Colonic mucosa (tissue), 4 donors: ENCODE measurements at places on chromosomes 3 and 15. TPM values are rescaled to one million over a fixed set of nuclear protein-coding genes. Genes with fewer than 3 reads are reported as not detected.

The STRIT1 gene
- total RNA-seq: not detected

The TMEM266 gene
- total RNA-seq: not detected

DNA sequence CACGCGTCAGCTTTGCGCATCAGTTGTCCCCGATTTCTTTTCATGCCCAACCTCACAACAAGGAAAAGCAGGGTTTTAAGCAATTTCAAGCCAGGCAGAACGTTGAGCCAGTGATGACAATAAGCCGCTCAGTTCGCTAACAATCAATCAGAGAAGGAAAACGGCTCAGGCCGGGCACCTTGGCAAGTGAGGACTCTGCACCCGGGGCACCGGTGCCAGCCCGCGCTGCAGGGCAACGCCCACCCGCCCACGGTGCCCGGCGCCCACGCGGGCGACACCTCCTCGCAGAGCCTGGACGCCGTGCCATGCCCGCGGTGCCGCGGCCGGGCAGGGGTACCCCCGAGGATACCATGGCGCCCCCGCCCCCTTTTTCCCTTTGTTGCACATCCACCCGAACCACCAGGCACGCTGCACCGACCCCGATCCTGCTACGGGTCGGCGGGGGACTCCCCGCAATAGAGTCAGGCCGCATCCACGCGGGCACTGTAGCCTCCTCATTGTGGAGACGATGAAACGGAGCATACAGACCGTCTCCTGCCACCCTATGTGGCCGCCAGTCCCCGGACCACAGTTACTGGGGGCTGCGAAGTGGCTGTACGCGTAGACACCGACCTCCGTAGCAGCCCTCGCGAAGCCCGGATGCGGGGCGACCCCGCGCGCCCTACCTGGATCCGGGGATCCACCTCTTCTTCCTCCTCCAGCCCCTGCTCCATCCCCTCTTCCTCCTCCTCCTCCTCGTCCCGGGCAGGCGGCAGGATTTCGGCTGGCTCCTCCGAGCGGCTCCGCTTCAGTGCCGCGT is 581 bp downstream of the SH3BP5 start:
- H3K36me3 ChIP-seq: no peaks in the 10 kb centered on the region
- H3K4me3 ChIP-seq: peak overlapping the region; percentile 62
- DNase-seq: no peak
- peak overlapping the region; percentile 34 for H3K27ac ChIP-seq
- H3K27me3 ChIP-seq: no peaks in the 10 kb centered on the region

The ZNF609 gene
- total RNA-seq: 24.8 TPM

The TTLL13 gene
- 0.35 TPM for total RNA-seq

The CNTN4 gene
- 19.1 TPM for total RNA-seq

DNA sequence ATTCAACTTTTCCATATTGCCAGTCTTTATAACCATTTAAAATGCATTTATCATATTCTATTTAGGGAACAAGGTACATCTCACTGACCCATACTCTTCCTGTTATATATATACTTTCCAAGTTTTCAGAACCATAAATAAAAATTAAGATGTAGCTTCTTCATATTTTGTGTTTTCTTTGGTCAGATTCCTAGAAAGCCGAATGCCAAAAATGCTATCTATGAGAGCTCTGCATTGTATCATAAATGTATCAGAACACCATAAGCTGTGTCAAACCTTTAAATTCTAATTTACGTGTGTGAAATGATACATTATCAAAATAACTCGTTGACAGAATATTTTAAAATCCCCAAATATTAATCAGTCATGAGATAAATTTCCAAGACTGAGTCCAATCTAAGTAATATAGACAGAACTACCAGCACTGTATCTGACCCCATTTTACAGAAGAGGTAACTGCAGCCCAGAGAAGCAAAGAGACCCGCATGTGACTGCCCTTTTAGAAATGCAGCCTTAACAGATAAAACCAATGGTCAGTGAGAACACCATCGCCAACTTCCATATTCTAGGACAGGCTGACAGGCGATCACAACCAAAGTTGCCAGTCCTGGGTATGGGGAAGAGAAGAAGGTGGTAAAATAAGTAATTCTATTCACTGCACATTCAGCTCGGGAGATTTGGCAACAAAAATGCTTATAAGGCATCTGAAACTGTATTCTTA is 16.2 kb upstream of the RPS17 start:
- H3K36me3 ChIP-seq: no peaks in the 10 kb centered on the region
- no peaks in the 10 kb centered on the region for H3K4me1 ChIP-seq

DNA sequence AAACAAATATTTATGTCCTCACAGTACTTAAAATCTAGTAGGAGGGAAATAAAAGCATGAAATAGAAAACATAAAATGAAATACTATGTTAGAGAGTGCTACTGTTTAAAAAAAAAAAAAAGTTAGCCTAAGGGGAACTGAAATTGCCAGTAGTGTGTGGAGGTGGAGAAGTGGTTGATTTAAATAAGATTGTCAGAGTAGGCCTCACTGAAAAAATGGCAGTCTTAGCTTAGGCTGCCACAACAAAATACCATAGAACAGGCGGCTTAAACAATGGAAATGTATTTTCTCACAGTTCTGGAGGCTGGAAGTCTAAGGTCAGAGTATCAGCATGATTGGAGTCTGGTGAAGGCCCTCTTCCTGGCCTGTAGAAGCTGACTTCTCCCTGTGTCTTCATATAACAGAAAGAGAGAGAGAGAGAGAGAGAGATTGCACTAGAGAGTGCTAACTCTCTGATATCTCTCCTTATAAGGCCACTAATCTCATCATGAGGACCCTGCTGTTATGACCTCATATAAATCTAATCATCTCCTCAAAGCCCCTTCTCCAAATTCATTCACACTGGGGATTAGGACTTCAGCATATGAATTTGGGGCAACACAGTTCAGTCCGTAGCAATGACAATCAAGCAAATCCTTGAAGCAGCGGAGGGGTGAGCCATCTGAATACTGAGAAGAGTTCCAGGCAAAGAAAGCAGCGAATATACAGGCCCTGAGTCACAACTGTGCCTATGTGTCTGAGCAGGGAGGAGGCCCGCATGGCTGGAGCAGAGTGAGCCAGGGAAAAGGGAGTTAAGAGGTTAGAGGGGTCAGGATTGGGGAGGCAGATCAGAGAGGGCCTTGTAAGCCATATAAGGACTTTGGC is 23.6 kb upstream of the LRRC34 start:
- no peaks in the 10 kb centered on the region for H3K27me3 ChIP-seq
- H3K36me3 ChIP-seq: no peaks in the 10 kb centered on the region
- H3K27ac ChIP-seq: no peak overlapping the region
- no peak for DNase-seq

GRCh38 chr15:52154896-52155865 is 36.0 kb downstream of the GNB5 start:
- H3K4me3 ChIP-seq: no peak overlapping the region
- H3K27ac ChIP-seq: no peak overlapping the region
- DNase-seq: no peak
- no peaks in the 10 kb centered on the region for H3K27me3 ChIP-seq
- no peaks in the 10 kb centered on the region for H3K4me1 ChIP-seq

The CFAP100 gene
- total RNA-seq: not detected

GRCh38 chr3:7657214-7658112 is 796.5 kb downstream of the GRM7 start:
- H3K4me3 ChIP-seq: no peak overlapping the region
- H3K27me3 ChIP-seq: no peaks in the 10 kb centered on the region
- no peak for DNase-seq
- H3K4me1 ChIP-seq: no peaks in the 10 kb centered on the region

The OSTN gene
- not detected for total RNA-seq

GRCh38 chr3:44042772-44043171 is 198.9 kb upstream of the TOPAZ1 start:
- H3K4me3 ChIP-seq: no peak overlapping the region
- no peak for DNase-seq
- H3K36me3 ChIP-seq: no peaks in the 10 kb centered on the region
- H3K27ac ChIP-seq: no peak overlapping the region
- H3K4me1 ChIP-seq: no peaks in the 10 kb centered on the region
- H3K27me3 ChIP-seq: no peaks in the 10 kb centered on the region

The RPUSD3 gene
- total RNA-seq: 24.8 TPM

DNA sequence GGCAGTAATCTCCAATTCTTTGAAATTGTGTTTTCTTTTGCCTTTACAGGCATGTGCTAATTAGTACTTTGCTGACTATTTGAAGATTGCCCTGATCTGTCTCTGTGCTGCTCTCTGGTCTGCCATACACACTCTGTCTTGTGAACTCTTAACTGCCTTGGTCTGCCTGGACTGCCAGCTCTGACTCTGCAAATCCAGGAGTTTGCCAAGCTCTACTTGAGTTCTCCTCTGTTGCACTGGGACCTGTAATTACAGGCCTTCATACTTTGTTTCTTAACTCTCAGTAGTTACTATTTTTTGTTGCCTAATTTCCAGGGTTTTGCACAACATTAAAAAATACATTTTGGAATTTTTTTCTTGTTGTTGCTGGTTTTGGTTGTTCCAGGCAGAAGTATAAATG is 155.0 kb downstream of the RSRC1 start:
- H3K4me1 ChIP-seq: no peaks in the 10 kb centered on the region
- H3K4me3 ChIP-seq: no peak overlapping the region
- H3K27me3 ChIP-seq: no peaks in the 10 kb centered on the region
- no peaks in the 10 kb centered on the region for H3K36me3 ChIP-seq
- no peak overlapping the region for H3K27ac ChIP-seq

The MINAR1 gene
- total RNA-seq: 0.25 TPM

GRCh38 chr3:66738625-66739365 is 238.0 kb upstream of the LRIG1 start:
- H3K27me3 ChIP-seq: no peaks in the 10 kb centered on the region
- H3K27ac ChIP-seq: no peak overlapping the region
- no peak for DNase-seq
- H3K4me3 ChIP-seq: no peak overlapping the region
- no peaks in the 10 kb centered on the region for H3K36me3 ChIP-seq

- DNase-seq: no peak
- no peaks in the 10 kb centered on the region for H3K36me3 ChIP-seq
- H3K4me1 ChIP-seq: no peaks in the 10 kb centered on the region
- H3K27ac ChIP-seq: no peak overlapping the region
These were observed 207.2 kb downstream of the RYR3 start for GRCh38 chr15:33517944-33518343.

The ZIC1 gene
- 0.19 TPM for total RNA-seq

DNA sequence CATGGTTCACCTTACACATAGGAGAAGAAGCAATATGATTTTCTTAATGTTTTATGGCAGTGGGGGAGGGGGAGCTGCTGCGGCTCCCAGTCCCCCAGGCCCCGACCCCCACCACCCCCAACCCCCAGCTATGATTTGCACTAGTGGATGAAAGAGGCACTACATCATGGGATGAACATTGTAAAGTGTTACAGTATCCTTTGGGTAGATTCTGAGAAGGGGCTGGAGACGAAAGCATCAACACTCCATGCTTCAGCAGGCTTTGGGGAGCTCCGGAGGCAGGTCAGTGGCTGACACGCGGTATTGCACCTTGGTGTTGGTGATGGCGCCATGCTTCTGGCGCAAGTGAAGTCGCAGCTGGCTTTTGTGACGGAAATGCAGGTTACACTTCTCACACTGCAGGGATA is 19.9 kb upstream of the RTP2 start:
- no peak overlapping the region for H3K27ac ChIP-seq
- DNase-seq: no peak
- no peak overlapping the region for H3K4me3 ChIP-seq
- H3K27me3 ChIP-seq: no peaks in the 10 kb centered on the region
- no peaks in the 10 kb centered on the region for H3K4me1 ChIP-seq

The NR2E3 gene
- total RNA-seq: 0.35 TPM

DNA sequence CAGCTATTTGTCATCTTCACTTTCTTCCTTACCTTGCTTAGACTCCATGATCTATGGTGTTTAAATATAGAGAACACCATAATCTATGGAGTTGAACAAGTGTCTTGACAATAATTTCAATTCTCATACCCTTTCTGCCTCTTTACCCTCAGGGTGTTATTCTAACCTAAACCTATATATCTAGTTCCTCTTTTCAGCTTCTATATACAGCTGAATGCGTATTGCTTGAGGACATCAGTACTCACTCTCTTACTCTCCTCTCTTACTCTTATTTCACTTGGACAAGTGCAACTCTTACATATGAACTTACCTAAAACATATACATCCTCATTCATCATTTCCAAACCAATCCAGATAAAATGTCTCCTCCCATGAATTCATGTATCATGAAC is 187.1 kb downstream of the RAP2B start:
- H3K4me3 ChIP-seq: no peak overlapping the region
- no peak for DNase-seq
- H3K36me3 ChIP-seq: no peaks in the 10 kb centered on the region
- no peak overlapping the region for H3K27ac ChIP-seq
- no peaks in the 10 kb centered on the region for H3K27me3 ChIP-seq
- H3K4me1 ChIP-seq: no peaks in the 10 kb centered on the region

DNA sequence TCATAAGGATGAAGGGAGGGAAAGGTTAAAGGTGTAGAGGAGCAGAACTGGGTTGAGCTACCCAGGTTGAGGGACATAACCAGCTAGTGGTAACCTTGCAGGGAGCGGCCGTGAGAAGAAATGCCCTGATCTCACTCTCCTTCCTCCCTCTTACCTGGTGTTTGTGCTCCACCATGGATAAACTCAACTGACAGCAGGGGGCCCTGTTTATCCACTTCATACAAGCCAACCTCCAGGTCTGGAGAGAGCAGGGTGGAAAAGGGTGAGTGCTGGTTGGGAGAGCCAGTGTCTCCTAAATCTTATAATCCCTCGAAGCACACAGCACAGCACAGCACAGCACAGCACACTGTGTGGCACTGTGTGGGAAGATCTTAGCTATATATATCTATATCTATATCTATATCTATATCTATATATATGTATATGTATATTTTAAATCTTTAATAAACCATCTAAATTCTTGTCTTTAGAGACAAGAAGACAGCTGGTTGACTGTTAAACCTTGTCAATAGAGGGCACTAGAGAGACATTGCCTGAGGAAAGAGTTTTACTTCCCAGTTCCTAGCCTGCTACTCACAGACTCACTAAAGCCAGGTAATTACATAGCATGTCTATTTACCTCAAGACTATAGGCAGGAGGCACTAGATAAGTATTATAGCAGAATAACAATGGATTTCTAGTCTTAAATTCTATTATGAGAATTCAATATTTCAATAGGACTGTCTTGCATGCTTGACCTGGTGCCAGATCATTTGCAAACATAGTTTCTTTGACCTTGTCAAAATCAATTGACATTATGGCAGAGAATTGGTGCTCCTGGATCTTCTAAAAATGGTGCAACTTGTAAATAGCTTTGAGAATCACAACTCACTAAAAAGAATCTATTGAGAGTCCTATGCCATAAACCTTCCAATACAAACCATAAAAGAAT is 21.7 kb upstream of the FMN1 start:
- no peak for DNase-seq
- no peaks in the 10 kb centered on the region for H3K27me3 ChIP-seq
- H3K27ac ChIP-seq: no peak overlapping the region
- H3K36me3 ChIP-seq: no peaks in the 10 kb centered on the region

- H3K4me3 ChIP-seq: no peak overlapping the region
- H3K4me1 ChIP-seq: no peaks in the 10 kb centered on the region
- H3K27ac ChIP-seq: no peak overlapping the region
These were observed 6.1 kb upstream of the ZNF609 start for GRCh38 chr15:64454282-64454681.

GRCh38 chr15:62104846-62105245 is 38.1 kb downstream of the C2CD4A start:
- H3K4me3 ChIP-seq: no peak overlapping the region
- H3K27me3 ChIP-seq: no peaks in the 10 kb centered on the region
- H3K4me1 ChIP-seq: peaks cover 4% of the 10 kb centered on the region
- no peak overlapping the region for H3K27ac ChIP-seq

- no peaks in the 10 kb centered on the region for H3K27me3 ChIP-seq
- H3K27ac ChIP-seq: no peak overlapping the region
- H3K4me3 ChIP-seq: no peak overlapping the region
These were observed 111.6 kb upstream of the ACP3 start for GRCh38 chr3:132205609-132206008.
